ENCODE measurements at places on chromosomes 5 and 9. TPM values are rescaled to one million over a fixed set of nuclear protein-coding genes. Genes with fewer than 3 reads are reported as not detected.

DNA sequence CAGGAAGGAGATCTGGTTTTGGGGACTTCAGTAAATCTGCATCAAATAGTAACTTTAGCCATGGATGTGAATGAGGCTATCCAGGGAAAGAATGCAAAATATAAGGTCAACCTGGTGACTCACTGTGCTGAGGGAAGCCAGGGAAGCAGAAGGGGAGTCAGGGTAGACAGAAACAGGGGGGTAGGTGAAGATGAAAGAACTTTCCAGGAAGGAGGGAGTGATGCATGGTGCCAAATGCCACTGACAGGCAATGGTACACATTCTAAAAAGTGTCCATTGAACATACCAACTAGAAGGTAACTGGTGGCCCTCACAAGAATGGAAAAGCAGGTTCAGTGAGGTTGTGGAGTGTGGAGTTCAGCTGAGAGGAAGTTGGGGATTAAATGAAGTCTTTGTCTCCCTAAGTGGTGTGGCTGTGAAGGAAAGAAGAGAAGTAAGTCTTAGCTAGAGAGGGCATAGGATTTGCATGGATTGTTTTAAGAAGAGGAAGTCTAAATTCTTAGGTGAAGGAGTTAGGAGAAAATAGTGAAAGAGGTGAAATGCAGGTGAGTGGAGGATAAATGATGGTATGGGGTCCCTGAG lies 35.5 kb downstream of the PALM2AKAP2 start:
- peak; percentile 67 for DNase-seq

GRCh38 chr5:66511491-66511890 lies 84.7 kb upstream of the MAST4 start:
- no peak for DNase-seq

- DNase-seq = no peak
Observed at GRCh38 chr5:137564398-137564961, 65.4 kb upstream of the SPOCK1 start.

DNA sequence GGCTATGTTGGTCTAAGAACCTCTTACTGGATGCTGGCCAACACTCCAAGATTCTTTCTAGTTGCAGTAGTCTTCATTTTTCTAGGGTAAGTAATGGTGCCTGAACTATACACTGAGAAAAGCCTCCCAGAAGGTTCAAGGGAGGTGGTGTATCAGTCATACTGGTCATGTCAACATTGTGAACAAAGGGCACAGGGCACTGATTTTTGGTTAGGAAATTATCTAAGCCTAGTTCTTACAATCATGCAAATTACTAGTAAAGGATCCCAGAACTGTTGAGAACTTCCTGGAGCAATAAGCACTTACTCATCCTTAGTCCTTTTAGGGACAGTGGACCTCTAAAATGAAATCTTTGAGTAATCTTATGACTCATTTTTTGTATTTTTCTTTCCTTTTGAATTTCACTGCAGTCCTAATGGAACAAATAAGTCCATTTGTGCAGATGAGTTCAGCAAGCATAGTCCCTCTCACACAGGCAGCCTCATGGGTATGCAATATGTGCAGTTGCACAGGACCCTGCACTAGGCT lies 21.1 kb upstream of the CDC42SE2 start:
- DNase-seq = peak; percentile 97

PCA3 gene
- total RNA-seq = not detected

RNF224 gene
- total RNA-seq = not detected

FGD3 gene
- total RNA-seq = not detected

DNA sequence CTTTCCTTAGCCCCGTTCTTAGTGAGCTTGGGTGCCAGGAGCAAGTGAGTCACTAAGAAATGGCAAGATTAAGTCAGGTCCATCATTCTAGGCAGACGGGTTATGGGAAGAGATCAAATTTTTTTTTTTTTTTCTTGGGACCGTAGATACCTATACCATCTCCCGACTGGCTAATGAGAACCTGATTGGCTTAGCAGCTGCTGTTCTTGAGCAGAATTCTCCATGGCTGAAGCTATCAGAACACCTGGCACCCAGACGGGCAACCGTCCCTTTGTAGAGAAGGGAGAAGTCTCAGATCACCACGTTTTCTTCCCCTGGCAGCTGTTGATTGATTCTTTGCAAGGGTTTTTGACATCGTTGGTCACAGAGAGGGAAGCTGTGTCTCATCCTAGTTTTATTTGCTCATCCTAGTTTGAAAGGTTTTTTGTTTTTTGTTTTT lies 78.6 kb downstream of the AOPEP start:
- no peak for DNase-seq

- DNase-seq = peak; percentile 82
Observed at GRCh38 chr5:43038496-43038989, 1.6 kb downstream of the ANXA2R start.

GRCh38 chr5:172617817-172618216 lies 23.2 kb upstream of the NEURL1B start:
- DNase-seq = no peak

GABRA1 gene
- total RNA-seq = not detected

DNA sequence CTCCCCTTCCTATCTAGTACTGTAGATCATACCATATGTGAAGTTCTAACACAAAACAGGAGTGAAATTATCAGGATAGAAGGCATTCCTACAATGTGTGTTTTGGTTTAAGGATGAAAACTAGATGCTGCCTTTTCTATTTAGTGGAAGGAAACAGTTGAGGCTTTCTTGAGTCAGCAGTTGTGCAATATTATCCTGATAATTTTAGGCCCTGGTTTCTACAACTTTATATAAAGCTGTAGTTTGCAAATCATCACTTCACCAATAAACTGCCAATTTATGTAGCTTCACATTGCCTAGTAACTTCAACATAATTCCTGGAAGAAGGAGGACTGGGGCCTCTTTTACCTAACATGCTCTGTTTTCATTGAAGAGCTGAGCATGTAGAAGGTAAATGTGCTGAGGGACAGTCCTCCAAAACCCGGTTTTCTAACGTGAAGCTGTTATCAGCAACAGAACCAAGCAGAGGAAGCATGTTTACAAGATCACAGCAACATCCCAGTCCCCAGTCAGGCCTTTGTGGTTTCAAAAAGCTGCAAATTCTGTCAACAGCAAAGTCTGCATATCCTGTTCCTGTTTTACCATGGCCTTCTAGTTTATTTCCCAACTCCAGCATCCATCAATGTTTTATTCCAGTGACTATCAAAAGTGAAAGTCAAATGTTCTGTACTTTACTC lies 513.4 kb upstream of the MEF2C start:
- DNase-seq = peak; percentile 9

LRRC19 gene
- total RNA-seq = not detected

- no peak for DNase-seq
Observed at GRCh38 chr9:129009584-129010141, 18.5 kb downstream of the SH3GLB2 start.

TRPM6 gene
- under 0.01 TPM for total RNA-seq

GRCh38 chr5:74992791-74993190 lies 59.6 kb downstream of the GCNT4 start:
- DNase-seq = no peak

DNA sequence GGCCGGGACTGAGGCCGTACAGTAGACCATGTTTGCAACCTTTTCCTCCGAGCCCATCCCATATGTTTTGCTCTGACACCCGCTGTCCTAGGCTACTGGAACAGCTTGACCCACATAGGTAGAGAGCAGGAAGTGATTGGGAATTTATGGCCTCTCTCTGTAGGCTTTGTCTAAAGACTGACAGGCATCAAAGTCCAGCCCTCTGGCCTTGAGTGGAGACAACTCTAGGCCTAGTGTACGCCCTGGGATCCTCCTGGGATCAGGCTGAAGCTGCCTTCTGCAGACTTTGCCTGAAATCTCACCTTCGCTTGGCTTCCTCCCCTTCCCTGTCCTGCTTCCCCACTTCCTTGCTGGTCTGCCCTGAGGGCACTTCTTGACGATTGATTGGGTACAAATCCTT lies 13.6 kb upstream of the AKNA start:
- DNase-seq = no peak

- DNase-seq = no peak
Observed at GRCh38 chr9:137310189-137311052, 8.3 kb upstream of the NRARP start.

OR13C3 gene
- not detected for total RNA-seq

- DNase-seq = no peak
Observed at GRCh38 chr5:116249648-116250047, 164.8 kb downstream of the COMMD10 start.

DNA sequence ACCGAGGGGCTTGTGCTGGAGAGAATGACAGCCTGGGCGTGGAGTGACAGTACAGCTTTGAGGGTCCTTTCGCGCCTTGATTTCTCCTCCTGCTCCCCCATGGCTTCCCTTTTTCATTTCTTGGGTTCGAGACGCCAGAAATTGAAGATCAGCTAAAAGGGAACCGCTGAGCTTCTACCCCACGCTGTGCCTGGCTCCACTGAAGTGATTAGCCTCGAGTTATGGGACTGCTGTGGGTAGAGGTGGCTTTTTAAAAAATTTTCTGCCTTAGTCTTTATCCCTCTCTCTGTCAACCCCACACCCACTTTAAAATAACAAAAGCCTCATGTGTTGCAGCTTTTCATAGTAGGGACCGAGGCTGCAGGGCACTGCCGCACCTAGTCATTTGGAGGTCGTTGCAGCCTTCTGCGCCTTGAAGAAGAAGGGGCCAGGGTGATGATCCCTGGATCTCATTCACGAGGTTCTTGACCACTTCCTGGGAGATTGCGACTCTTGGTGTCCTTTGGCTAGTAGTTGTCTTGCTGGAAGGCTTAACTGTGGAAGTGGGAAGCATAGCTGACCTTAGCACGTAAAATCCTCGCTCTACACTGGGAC lies 603 bp downstream of the PPIP5K2 start:
- peak; percentile 6 for DNase-seq

JAKMIP2 gene
- not detected for total RNA-seq

DNA sequence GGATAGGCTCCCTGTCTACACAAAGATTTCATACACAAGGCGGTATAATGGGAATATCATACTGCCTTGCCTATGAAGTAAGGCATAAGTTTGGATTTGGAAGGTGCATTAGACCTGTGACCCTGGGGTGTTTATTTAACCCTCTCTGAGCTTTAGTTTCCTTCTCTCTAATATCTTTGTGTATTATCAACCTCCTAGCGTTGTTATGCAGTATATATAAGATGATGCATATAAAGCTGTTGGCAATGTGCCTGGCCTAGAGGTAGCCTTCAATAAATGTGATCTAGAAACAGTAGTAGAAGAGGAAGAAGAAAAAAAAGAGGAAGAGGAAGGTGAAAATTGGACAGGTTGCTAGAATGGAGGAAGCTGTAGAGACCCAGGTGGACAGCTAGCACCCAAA lies 311.6 kb upstream of the CLINT1 start:
- DNase-seq = no peak

GRCh38 chr5:83009408-83009807 lies 67.8 kb downstream of the TMEM167A start:
- no peak for DNase-seq

- DNase-seq = peak; percentile 66
Observed at GRCh38 chr5:126098330-126099017, 324.7 kb upstream of the GRAMD2B start.

SLC1A1 gene
- 3.9 TPM for total RNA-seq

NOL6 gene
- total RNA-seq = 42.8 TPM

DNA sequence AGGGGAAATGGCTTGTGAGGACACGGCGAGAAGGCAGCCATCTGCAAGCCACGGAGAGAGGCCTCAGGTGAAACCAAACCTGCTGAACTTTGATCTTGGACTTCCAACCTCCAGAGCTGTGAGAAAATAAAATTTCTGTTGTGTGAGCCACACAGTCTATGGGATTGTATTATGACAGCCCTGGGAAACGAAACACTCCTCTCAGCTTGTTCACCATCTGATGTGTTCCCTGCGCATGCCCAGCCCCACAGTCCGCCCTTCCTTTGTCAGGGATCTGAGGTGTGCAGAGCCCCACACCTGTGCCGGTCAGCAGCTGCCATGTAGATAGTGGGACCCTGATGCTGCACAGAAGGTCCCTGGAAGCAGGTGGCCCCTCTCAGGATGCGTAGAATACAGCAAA lies 34.1 kb downstream of the PLPP7 start:
- no peak for DNase-seq

ARL14EPL gene
- not detected for total RNA-seq

PHF24 gene
- not detected for total RNA-seq

SH3GL2 gene
- total RNA-seq = under 0.01 TPM

OTULINL gene
- 0.18 TPM for total RNA-seq
